ENCODE measurements at places on chromosomes 7 and 10.
A peak's percentile ranks its signal among the peaks of the same experiment; 100 is the strongest.

- DNase-seq: no peak
These were observed 378.4 kb upstream of the LRGUK start for GRCh38 chr7:133748443-133749407.

GRCh38 chr10:79223091-79224048 lies 123.9 kb upstream of the PPIF start:
- DNase-seq: no peak

- no peak for DNase-seq
These were observed 131.6 kb upstream of the KLF14 start for GRCh38 chr7:130865408-130866236.

- no peak for DNase-seq
These were observed 402.0 kb upstream of the ZWINT start for GRCh38 chr10:56763090-56763489.

DNA sequence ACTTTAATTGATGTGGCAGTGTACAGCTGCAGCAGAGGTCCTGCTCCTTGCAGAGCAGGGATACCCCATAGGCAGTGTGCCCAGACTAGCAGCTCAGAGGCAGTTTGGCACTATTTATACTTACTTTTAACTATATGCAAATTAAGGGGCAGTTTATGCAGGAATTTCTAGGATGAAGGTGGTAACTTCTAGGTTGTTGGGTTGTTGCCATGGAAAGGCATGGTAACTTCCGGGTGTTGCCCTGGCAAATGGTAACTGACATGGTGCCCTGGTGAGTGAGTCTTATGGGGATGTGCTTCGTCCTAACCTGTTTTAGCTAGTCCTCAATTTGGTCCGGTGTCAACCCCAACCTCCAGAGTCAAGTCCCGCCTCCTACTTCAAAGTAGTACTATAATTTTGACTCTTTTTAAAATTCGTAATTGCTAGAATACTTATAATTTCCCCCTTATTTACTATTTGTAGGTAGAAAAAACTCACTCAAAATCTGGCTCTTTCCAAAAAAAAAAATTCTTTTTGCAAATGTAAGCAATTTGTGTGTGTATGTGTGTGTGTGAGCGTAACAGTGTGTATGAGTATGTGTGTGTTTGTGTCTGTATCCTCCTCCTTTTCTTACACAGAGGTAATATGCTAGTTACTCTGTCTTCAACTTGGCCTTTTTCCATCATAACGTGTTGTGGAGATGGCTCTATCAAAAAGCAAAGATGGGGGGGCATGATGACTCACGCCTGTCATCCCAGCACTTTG lies 5.9 kb downstream of the COL26A1 start:
- DNase-seq: no peak

- DNase-seq: no peak
These were observed 151.0 kb upstream of the AHR start for GRCh38 chr7:17147409-17147808.

- peak; percentile 58 for DNase-seq
These were observed 5.7 kb downstream of the ATG9B start for GRCh38 chr7:151018421-151019129.

DNA sequence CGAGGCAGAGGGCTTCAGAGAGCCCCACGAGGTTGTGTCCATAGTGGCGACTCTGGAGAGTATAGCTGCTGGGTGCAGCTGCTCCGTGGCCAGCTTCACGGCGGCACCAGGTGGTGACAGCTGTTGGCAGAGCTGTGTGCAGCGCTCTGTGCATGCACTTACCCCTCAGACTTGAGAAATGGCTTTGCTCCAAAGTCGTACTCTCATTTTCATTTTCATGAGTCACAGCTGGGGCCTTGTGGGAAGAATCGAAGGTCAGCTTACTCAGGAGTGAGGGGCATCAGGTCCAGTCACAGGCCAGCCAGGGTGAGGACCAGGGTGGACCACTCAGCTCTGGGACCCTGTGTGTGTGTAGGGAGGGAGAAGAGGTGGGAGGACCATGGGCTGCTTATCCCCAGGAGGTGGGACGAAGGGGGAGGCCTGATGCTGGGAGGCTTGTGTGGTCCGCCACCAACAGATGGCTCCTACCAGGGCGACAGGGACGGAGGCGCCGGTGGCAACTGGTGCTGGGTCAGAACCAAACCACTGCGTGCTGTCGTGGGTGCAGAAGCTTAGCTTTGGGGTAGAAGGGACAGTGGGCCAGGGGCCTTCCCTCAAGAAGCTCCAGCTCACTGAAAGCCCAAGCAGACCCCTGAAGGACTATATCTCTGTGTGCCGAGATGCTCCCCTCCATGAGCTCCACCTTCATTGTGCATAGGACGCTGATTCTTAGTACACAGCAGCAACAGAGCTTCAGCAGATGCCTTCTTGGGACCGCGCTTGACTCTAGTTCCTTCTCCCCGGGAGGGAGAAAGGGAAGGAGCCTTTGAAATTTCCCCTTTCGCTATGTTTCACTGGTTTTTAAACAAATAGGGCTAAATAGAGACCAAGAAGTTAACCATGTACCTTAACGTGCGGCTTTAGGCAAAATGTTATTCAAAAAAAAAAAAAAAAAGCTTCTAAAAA lies 225.0 kb downstream of the CELF2 start:
- DNase-seq: peak; percentile 2

GRCh38 chr10:48457949-48458661 lies 146.8 kb downstream of the ARHGAP22 start:
- no peak for DNase-seq

DNA sequence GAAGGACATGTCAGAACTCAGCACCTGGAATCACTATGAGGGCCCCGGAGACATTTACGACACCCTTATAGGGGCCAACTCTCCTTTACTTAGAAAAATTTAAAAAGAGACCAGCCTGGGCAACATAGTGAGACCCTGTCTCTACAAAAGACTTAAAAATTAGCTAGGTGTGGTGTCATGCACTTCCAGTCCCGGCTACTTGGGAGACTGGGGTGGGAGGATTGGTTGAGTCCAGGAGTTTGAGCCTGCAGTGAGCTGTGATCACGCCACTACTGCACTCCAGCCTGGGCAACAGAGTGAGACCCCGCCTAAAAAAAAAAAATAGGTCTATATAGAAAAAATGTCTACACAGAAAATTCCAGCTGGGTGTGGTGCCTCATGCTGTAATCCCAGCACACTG lies 7.5 kb upstream of the CYTH3 start:
- no peak for DNase-seq

GRCh38 chr10:7756360-7756992 lies 31.3 kb downstream of the KIN start:
- DNase-seq: peak; percentile 14

DNA sequence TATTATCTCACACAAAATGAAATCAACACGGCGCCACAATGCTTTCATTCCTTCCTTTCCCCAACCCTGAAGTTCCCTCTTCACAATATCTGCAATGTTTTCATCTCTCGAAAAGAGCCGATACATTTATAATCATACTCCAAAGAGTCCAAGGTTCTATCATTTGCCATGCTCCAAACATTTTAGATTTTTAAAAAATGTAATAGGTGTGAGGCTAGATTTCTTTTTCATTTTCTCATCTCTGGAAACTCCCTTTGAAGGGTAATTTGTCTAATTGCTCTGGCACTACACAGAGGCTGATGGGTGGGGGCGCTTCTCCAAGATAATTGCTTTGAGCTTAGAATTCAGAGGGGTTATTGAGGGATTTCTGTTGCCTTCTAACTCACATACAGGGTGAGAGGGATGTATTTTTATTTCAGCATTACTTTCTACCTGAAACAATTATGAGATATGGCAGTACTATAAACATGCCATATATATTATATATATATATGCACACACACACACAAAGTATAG lies 4.9 kb downstream of the DLX5 start:
- DNase-seq: no peak

DNA sequence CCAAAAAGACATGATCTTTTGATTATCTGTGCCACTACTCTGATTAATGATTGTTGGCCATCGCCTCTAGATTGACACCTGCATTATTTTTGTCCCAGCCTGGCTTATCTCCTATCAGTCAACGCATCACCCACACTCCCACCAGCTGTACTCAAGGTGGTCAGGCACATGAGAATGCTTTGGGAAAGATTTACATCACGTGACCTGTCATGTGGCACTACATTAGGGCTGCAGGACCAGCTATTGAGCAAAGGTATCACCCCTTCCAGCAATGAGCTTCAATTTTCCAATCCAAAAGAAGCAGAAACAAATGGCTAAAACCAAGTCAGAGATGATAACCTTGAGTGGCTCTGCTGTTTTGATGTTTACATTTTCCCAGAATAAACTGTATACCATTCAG lies 204.3 kb downstream of the PLXNA4 start:
- DNase-seq: no peak

- DNase-seq: no peak
These were observed 187.0 kb downstream of the PPP1R17 start for GRCh38 chr7:31873816-31874597.

- DNase-seq: peak; percentile 77
These were observed 77.1 kb downstream of the MPLKIP start for GRCh38 chr7:40057292-40057691.

DNA sequence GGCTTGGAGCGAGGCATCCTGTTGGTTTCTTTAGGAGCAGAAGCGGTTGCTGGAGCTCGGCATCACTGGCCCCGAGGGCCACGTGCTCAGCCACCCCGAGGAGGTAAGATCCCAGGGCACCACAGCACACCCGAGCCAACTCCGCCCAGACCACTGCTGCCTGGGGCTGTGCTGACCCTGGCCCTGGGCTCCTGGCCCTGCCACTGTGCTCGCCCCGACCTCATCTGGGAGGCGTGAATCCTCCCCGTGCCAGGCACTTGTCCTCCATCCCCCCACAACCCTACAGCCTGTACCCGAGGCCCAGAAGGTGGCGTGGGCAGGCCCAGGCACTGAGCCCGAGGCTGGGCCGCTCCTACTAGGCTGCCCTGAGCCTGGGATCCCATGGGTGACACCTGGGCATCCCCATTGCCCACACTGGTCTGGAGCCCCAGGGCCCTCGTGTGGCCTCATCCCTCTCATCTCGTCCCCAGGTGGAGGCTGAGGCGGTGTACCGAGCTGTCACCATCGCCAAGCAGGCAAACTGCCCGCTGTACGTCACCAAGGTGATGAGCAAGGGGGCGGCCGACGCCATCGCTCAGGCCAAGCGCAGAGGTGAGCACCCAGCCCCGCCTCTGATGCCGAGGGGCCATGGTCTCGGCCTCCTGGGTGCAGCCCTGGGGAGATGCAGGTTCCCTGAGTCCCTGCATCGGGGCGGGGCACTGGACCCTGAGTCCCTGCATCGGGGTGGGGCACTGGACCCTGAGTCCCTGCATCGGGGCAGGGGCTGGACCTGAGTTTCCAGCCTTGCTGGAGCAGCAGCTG lies 11.8 kb downstream of the DPYSL4 start:
- DNase-seq: no peak

DNA sequence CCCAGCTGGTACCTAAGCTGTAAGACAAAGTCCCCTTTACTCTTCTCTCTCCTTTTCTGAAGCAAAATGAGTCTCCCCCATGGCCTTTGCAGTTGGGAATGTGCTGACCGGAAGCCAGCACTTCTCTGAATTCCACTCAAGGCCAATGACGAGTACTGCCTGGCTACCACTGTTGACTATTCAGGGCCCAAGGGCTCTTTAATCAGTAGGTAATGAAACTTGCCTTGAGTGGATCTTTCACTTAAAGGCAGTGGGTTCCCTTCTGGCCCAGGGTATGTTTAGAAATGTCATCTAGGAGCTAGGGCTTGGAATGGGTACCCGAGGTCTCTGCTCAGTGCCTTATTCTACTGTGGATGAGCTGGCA lies 197.1 kb downstream of the BBS9 start:
- DNase-seq: no peak

DNA sequence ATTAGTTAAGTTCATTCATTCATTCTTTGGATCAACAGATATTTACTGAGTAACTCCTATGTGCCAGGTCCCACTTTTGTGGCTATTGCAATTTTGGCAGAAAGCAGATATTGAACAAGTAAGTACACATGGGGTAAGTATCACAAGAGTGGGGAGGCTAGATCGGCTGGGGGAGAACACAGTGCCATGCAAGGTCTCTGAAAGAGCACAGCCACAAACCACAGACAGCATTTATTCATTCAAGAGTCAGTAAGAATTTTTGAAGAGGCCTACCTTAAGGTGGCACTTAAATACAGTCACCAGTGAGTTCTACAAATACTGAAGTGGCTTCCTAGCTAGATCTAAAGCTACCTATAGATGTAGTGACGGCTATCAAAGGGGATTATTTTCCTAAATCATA lies 304.2 kb downstream of the RNLS start:
- no peak for DNase-seq

- no peak for DNase-seq
These were observed 53.7 kb downstream of the HACD1 start for GRCh38 chr10:17563452-17563851.

GRCh38 chr7:44762726-44763522 lies 14.3 kb downstream of the ZMIZ2 start:
- no peak for DNase-seq

DNA sequence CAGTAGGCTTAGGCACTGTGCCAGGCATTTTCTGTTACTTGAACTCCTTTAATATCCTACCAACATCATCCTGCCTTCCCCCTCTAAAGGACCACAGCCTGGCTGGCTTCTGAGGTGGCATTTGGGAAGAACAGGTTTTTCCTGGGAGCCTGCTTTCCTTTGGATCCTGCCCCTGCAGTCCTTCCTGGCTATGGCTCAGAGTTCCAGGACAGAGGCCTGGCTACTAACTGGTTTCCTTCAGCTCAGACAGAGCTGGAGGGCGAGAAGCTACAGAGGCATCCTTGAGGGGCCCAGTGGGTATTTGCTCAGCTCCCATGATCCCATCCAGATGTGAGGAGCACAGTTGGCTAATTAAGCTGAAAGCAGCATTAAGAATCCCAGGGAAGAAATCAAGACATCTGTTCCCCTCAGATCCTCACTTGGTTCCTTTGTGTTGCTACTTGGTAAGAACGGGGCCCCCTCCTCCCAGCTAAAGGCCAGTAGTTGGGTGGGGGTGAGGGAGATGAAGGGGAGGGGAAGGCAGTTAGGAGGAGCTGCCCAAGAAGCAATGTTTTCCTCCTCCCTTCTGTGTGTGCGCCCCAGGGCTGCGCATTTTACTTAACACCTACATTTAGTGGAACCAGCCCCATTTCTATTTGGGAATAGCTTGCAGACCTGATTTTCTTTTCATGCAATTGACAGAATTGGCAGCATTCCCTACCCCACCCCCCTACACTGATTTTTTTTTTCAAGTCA lies 142.6 kb upstream of the SORCS3 start:
- no peak for DNase-seq
